Renal cortical epithelial cell (primary cell): ENCODE measurements at places on chromosomes 2 and 18. TPM values are rescaled to one million over a fixed set of nuclear protein-coding genes. Genes with fewer than 3 reads are reported as not detected.

Gene GPAT2
- 0.17 and 2.0 TPM in 2 replicates for total RNA-seq

Gene GRHL1
- total RNA-seq, result 1.7 and 4.0 TPM in 2 replicates

Gene ASB3
- total RNA-seq, result 22.4 and 34.3 TPM in 2 replicates

Gene EVA1A
- 82.8 and 202 TPM in 2 replicates for total RNA-seq

Gene FAHD2B
- 5.7 and 6.3 TPM in 2 replicates for total RNA-seq

Gene RAB17
- 9.9 and 11.9 TPM in 2 replicates for total RNA-seq

Gene ATP8B1
- 27.1 and 48.8 TPM in 2 replicates for total RNA-seq

Gene ZNF24
- total RNA-seq, result 54.0 and 55.5 TPM in 2 replicates

Gene PNO1
- total RNA-seq, result 12.8 and 19.8 TPM in 2 replicates

Gene CCDC88A
- total RNA-seq, result 26.7 and 51.8 TPM in 2 replicates

Gene MROH2A
- 0.15 TPM in 1 of 2 replicates, not detected in the other for total RNA-seq

Gene LYPD6
- total RNA-seq, result 1.6 and 5.6 TPM in 2 replicates

Gene TMEFF2
- total RNA-seq, result not detected in 2 replicates

Gene SKOR2
- total RNA-seq, result not detected in 2 replicates

Gene TUBA3E
- not detected in 2 replicates for total RNA-seq

Gene MYO5B
- total RNA-seq, result 50.0 and 79.2 TPM in 2 replicates

Gene PTPN2
- total RNA-seq, result 32.0 and 51.6 TPM in 2 replicates

Gene OXER1
- total RNA-seq, result 0.15 TPM in 1 of 2 replicates, not detected in the other

Gene LCT
- total RNA-seq, result not detected in 2 replicates
